ENCODE measurements at places on chromosomes 7 and 10. TPM values are rescaled to one million over a fixed set of nuclear protein-coding genes. Genes with fewer than 3 reads are reported as not detected.

CPA2 gene
- not detected for total RNA-seq

KIF5B gene
- total RNA-seq = 144 TPM

C10orf143 gene
- total RNA-seq = 1.7 TPM

LRRC17 gene
- total RNA-seq = 2.3 TPM

GRCh38 chr7:102089175-102090098, 197.2 kb upstream of the SH2B2 start:
- H3K36me3 ChIP-seq = no peaks in the 10 kb centered on the region
- DNase-seq = no peak
- no peak overlapping the region for H3K27ac ChIP-seq
- H3K27me3 ChIP-seq = no peaks in the 10 kb centered on the region

- H3K4me1 ChIP-seq = peaks cover 30% of the 10 kb centered on the region
- H3K27me3 ChIP-seq = no peaks in the 10 kb centered on the region
- H3K4me3 ChIP-seq = no peak overlapping the region
- H3K27ac ChIP-seq = no peak overlapping the region
Measured at GRCh38 chr10:71863203-71863602, 12.2 kb upstream of the PSAP start.

GRCh38 chr7:2984091-2984490, 59.6 kb downstream of the CARD11 start:
- H3K27ac ChIP-seq = no peak overlapping the region
- no peaks in the 10 kb centered on the region for H3K4me1 ChIP-seq
- no peak for DNase-seq

- no peak overlapping the region for H3K4me3 ChIP-seq
- H3K27ac ChIP-seq = no peak overlapping the region
- H3K36me3 ChIP-seq = no peaks in the 10 kb centered on the region
- no peaks in the 10 kb centered on the region for H3K27me3 ChIP-seq
- H3K4me1 ChIP-seq = peaks cover 4% of the 10 kb centered on the region
Measured at GRCh38 chr7:136058546-136058945, 81.4 kb upstream of the MTPN start.

DNA sequence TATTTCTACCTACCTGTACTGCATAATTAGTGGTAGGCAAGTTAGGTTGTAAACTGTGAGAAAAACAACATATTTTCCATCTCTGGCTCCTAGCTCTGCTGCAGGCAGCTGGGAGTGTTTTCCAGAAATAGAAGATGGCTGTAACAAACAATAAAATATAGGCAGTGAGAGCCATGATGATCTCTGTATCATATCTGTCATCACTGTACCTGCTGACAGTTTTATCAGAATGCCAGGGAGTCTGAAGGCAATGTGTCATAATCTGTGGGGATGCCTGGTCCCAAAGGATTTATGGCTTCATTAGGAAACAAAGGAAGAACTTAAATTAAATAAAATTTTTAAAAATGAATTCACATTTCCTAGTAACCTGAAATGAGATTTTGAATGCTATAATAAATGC, 160.9 kb upstream of the SMIM30 start:
- H3K4me3 ChIP-seq = no peak overlapping the region
- peaks cover 10% of the 10 kb centered on the region for H3K4me1 ChIP-seq
- no peaks in the 10 kb centered on the region for H3K27me3 ChIP-seq
- no peak overlapping the region for H3K27ac ChIP-seq
- DNase-seq = no peak

DNA sequence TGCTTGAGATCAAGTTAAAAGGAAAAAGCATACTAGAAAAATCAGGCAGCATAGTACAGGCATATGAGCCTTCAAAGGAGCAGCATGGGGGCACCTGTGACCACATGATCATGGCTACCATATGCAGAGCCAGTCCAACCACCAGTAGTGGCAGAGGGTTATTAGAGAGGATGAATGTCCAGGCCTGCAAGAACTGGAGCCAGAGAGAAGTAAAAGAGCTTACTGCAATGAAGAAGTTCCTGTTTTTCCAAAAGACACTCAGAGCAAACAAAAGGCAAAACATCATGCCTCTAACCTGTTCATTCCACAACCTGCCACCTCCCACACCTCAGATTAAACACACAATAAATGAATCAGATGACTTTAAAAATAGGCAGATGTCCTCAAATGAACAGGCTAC, 99.6 kb upstream of the NAMPT start:
- H3K27ac ChIP-seq = no peak overlapping the region
- no peaks in the 10 kb centered on the region for H3K36me3 ChIP-seq
- peaks cover 8% of the 10 kb centered on the region for H3K4me1 ChIP-seq
- H3K4me3 ChIP-seq = no peak overlapping the region
- DNase-seq = no peak

- H3K36me3 ChIP-seq = peaks cover 5% of the 10 kb centered on the region
- H3K27me3 ChIP-seq = no peaks in the 10 kb centered on the region
- peak overlapping the region; percentile 70 for H3K27ac ChIP-seq
- no peak for DNase-seq
- peaks cover 56% of the 10 kb centered on the region for H3K4me1 ChIP-seq
Measured at GRCh38 chr7:77352665-77353406, 63.3 kb downstream of the GSAP start.

GRCh38 chr10:125093199-125093973, 67.0 kb downstream of the CTBP2 start:
- DNase-seq = peak; percentile 68
- no peaks in the 10 kb centered on the region for H3K27me3 ChIP-seq
- peak overlapping the region; percentile 79 for H3K27ac ChIP-seq
- H3K4me1 ChIP-seq = peaks cover 82% of the 10 kb centered on the region

DNA sequence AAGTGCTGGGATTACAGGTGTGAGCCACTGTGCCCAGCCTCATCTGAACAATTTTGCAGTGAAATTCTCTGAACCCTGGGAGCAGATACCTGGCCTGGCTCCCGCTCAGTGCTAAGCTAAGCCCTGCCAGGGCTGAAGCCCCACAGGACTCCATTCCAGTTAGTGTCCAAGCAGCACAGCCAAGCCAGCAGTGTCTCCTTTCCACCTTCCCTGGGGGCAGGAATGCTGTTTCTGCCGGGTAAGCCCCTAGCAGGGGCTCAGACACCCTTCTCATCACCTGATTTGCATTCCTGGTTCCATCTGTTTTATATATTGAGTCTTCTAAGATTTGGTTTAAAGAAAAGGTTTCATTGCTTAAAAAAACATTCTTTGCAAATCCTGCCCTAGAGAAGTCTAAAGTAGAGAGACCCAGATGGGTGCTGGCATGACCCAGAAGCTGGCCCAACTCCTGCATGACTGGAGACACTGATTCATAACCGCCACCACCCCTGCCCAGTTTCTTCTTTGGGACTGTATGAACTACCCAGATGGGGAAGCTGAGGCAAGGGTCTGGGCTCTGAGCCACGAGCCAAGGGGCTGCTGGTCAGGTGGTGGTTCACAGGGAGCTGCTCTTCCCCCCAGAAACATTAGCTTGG, 14.0 kb downstream of the SLC13A4 start:
- no peak overlapping the region for H3K4me3 ChIP-seq
- no peaks in the 10 kb centered on the region for H3K27me3 ChIP-seq
- DNase-seq = no peak
- no peak overlapping the region for H3K27ac ChIP-seq

DNA sequence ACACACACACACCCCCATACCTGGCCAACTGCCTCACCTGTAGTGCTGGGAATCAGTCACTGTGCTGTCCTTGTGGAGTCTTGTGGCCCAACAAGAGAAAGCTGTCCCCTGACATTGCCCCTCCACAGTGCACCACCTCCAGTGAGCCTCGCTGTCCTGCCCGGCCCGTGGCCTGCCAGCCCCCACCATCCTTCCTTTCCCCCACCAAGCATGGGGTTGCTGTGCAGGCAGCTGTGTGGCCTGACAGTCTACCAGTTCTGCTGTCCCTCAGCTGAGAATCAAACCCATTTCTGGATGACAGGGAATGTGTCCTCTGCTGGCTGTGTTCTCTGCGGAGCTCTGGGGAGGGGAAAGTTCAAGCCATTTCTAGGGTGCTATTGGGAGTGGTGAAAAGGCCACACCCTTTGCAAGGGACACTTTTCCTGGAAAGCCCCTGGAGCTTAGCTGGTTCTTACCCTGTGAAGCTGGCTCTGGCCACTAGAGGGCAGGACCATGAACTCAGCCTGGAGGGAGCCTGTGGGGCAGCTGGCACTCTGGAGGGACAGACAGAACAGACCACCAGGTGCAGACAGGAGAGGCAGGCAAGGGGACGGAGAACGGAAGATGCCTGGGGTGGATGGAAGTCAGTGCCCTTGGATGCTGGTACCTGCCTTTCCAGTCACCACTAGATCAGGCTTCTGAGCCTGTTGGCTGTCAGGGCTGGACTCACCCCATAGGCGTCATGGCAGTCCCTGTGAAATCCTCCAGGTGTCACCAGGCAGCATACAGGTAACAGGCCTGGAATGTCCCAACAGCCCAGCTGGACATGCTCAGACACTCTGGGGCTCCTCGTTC, 10.5 kb upstream of the MTPAP start:
- H3K36me3 ChIP-seq = no peaks in the 10 kb centered on the region
- H3K4me1 ChIP-seq = no peaks in the 10 kb centered on the region
- no peaks in the 10 kb centered on the region for H3K27me3 ChIP-seq
